ENCODE measurements at places on chromosomes 2 and 18.

DNA sequence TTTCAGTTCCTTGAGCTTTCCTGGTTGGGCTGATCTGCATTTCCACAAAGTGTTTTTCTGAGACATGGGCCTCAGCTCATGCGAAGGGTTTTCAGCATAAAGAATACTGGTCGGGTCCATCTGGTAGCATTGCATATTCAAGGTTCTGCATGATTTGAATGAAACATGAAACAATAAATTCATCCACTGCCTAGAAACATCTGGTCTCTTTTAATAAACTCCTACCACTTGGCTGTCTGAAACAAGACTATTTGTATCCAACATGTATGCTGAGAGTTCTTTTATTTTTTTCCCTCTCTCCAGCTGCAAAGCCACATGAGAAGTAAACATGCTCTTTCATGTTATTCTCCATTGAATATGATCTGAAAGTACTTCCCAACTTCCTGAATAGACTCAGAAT, 314.9 kb upstream of the SOX11 start:
- ATAC-seq = no peak

DNA sequence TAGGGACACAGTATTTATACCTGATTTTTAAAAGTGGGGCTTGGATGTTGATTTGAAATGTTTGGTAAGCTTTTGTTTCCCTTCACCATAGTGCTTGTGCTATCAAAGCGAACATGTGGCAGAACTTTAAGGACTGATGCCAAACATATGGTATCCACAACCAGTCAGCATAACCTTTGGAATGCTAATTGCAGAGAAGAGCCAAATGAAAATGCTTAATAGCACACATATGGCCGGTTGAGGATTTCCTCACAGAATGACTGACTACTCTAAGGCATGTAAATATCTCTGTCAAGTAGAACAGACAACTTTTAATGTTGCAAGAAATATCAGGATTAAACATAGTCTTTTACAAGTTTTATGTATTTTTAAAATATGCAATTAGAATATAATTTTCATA, 120.9 kb upstream of the COL3A1 start:
- no peak for ATAC-seq

DNA sequence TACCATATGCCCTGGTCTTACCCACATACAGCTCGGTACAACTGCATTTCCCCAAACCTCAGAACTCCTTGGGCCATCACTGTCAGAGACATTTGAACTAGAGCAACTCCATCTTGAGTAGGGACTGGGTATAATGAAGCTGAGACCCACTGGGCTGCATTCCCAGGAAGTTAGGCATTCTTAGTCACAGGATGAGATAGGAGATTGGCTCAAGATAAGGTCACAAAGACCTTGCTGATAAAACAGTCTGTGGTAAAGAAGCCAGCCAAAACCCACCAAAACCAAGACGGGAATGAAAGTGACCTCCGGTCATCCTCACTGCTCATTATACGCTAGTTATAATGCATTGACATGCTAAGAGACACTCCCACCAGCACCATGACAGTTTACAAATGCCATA, 131.3 kb downstream of the PIK3C3 start:
- no peak for ATAC-seq

GRCh38 chr2:3777966-3778365, 74.6 kb downstream of the DCDC2C start:
- no peak for ATAC-seq

DNA sequence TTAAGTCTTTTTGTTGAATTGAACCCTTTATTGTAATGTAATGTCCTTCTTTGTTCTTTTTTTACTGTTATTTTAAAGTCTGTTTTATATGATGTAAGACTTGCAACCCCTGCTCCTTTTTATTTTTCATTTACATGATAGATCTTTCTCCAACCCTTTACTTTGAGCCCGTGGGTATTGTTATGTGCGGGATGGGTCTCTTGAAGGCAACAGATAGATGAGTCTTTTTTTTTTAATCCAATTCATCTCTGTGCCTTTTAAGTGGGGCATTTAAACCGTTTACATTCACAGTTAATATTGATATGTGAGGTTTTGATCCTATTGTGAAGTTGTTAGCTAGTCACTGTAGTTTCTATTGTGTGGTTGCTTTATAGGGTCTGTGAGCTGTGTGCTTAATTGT, 120.6 kb downstream of the NCOA1 start:
- ATAC-seq = no peak

- no peak for ATAC-seq
Measured at GRCh38 chr18:42545825-42546224, 569.7 kb downstream of the RIT2 start.

DNA sequence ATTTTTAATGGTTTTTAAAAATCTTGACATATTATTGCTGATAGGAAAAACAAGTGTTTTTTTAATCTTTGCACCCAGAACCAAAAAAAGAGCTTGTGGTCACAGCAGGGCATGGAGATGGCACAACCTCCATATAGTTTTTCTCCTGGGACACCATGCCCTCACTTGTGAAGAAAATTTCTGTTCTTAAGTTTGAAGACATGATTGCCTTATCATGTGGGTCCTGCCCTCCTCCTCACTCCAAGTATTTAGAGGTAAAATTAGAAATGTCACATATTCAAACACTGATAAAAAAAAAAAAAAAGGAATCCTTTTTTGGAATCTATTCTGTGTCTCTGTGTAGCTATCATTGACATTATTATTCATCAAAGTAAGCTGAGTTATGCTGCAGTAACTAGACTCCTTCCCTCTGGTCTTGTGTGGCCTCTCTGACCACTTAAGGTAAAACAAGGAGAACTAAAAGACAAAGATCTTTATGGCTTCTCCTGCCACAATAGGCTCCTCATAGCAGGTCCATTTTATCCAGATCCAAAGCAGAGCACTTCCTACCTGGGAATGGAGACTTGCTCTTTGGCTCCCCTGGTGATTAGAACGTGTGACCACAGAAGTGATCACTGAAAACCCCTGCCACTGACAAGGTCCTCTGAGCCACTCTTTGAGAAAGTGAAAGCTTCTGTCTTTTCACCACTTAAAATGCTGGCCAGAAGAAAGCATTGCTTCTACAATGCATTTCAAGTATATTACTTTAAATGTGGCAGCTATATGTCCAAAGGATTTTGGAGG, 19.8 kb downstream of the ADD2 start:
- no peak for ATAC-seq

DNA sequence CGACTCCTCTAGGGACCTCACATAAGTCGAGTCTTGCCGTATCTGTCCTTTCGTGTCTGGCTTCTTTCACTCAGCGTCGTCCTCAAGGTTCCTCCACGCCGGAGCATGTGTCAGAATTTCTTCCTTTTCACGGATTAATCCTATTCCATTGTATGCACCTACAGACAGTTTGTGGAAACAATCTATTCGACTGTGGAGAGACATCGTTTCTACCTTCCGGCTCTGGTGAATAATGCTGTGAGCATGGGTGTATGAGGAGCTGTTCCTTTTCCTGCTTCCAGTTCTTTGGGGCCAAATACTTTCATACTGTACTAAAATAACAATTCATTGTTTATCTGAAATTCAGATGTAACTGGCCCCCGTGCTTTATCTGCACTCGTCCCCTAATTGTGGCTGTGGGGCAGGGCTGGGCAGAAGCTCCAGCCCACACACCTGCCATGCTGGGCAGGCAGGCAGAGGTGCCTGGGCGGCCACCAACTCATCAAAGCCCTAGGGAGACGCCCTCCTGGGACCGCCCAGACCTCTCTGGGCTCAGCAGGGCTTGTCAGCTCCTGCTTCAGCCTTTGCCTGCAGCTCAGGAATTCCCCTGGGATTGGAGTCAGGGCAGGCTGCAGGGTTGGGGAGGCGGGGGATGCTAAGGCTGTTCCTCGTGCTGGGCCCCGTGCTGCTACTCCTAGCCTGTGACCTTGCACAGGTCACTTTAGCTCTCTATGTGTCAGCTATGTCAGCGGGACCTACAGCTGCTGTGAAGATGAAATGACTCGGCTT, 14.5 kb downstream of the GPC1 start:
- ATAC-seq = no peak

DNA sequence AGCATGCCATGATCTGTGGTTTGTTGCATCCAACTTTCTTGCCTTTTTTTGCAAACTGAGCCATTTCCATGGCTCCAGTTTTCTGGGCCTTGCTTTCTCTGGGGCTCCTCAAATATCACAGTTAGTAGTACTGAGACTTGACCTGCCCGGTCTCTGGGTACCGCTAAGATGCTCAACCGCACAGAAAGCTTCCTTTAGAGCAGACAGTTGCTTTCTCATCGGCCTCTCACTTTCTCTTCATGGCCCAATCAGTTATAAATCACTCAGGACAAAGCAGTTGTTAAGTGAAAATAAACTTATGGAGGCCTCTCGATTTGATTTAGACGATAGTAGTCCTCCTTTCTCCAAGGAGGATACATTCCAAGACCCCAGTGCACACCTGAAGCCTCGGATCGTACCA, 141.2 kb upstream of the ASB18 start:
- ATAC-seq = no peak

DNA sequence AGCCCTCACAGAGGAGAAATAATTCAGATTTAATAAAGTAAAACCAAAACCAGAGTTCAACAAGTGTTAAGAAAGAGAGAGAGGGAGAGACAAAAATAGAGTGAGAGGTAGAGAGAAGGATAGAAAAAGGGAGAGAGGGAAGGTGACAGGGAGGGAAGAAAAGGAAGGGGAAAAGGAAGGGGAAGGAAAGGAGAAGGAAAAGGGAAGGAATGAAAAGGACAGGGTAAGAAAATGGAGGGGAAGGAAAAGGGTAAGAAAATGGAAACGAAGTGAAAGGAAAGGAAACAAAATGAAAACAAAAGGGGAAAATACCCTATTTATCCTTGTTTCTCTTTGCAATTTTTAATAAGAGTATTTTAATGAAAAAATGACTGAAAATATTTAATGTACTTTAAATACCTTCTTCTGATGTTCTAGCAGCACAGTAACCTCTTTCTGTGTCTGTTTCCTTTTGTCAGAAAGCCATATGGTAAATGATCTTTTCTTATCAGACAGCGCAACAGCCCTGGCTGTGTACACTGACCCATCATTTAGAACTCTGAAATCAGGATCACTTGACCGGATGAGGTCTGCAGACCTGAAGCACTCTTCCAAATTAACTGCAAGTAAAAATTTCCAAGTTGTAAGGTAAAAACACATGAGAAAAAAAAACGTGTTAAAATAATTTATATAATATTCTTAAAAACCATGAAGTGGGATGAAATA, 11.8 kb downstream of the DSC3 start:
- ATAC-seq = no peak

DNA sequence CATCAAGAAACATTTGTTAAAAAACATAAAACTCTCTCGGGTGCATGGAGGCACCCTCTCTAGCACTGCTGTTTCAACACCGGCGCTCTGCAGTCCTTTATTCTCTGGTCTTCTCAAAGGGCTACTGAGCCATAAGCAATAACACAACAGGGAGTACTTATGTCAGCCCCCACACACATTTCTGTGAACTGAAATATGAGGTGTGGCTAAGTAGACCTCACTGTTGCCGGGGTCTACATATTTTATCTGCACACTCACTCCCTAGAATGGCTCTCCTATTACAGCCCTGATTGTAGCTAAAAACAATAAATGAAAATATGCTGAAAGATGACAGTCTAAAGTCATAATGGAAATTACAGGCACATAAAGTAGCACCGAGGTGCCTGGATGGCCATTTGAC, 235.1 kb downstream of the GRB14 start:
- no peak for ATAC-seq

- no peak for ATAC-seq
Measured at GRCh38 chr2:11770531-11771188, 24.2 kb downstream of the LPIN1 start.

GRCh38 chr2:41414486-41415230, 633.2 kb upstream of the PKDCC start:
- ATAC-seq = no peak

DNA sequence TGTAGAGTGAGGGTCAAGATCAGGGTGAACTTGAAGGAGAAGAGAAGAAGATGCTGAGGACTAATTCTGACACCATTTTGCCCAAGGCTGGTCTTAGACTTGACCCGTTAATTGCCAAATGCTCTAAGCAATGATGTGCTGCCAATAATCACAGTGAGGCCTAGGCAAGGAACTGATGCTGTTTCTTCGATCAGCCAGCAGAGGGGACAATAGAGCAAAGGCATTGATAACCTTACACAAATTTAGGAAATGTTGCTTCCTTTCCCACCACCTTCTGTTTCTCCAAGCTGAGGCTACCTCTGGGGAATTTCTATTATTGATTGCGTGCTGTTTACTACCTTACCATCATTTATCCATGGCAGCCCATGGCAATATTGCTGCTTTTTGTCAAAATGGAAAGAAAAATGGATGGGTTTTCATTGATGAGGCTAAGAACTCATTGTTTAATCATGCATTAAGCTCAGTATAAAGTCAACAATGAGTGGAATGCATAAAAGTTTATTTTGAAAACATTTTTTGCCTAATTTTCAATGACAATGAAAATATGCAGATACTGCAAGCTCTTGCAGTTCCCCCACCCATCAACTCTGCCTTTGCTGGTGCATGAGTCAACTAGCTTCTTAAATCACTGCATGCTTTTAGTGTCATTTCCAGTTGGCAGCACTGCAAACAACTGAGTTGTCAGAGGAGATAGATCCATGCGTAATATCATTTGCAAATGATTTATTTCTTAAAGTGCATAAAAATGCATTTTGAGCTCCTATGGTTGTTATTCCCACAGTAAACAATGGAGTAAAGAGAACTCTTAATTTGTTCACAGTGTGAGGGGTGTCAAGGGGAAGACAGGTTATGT, 116.4 kb upstream of the NYAP2 start:
- ATAC-seq = no peak

- no peak for ATAC-seq
Measured at GRCh38 chr18:62165583-62165982, 21.3 kb downstream of the PIGN start.

GRCh38 chr18:77737405-77737804, 487.8 kb downstream of the GALR1 start:
- ATAC-seq = no peak

- no peak for ATAC-seq
Measured at GRCh38 chr2:233674314-233674713, 2.6 kb downstream of the UGT1A9 start.

DNA sequence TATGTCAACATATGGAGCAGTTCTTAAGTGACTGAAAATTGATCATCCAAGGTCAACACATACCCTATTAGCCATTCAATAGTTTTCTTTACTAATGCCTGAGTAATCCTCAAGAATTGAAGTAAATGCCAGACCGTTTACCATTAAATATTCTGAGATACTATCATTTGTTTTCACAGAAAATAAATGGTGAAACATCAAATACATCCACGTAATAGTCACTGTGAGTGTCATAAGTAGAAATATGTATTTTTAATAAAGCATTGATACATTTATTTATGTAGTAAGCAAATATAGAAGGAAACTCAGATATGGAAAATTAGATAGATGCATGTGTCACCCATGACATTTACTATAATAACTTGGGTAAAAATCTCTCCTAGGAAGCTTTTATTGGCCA, 927.8 kb upstream of the NRXN1 start:
- no peak for ATAC-seq

DNA sequence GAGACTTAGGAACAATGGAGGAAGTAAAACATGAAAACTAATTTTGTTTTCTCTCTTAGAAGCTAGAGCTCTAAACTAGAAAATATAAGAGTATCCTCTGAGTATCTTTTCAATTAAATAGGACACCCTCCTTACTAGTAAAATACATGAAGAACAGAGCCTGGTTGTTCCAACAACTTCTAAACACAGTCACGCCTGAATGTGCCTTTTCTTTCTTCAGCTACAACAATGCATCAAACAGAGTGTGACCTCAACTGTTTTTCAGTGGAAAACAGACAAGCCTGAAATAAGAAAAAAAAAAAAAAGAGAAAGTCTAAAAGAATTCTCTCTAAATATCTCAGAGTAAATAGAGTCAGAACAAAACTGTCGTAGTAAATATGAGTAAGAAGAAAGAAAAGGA, 928.8 kb downstream of the CNTNAP5 start:
- ATAC-seq = no peak
